ENCODE measurements at places on chromosomes 3 and 15. TPM values are rescaled to one million over a fixed set of nuclear protein-coding genes. Genes with fewer than 3 reads are reported as not detected.

Gene RAD54L2
- 32.2 TPM for total RNA-seq

Gene PLXND1
- 114 TPM for total RNA-seq

Gene GP5
- total RNA-seq, result 1.1 TPM

Gene LMCD1
- total RNA-seq, result 65.8 TPM

Gene DUT
- 67.7 TPM for total RNA-seq

Gene GRIP2
- 9.1 TPM for total RNA-seq

Gene GOLGA8G
- not detected for total RNA-seq

Gene TMCO5A
- total RNA-seq, result not detected

Gene NR2F2
- 27.2 TPM for total RNA-seq

Gene LIPC
- 0.55 TPM for total RNA-seq

Gene COPG1
- 122 TPM for total RNA-seq

Gene LEKR1
- total RNA-seq, result 4.5 TPM

Gene ZNF621
- total RNA-seq, result 21.1 TPM

Gene ALDH1A3
- 143 TPM for total RNA-seq

Gene FBN1
- total RNA-seq, result 322 TPM

Gene ALPK3
- total RNA-seq, result 11.1 TPM

Gene ZNF80
- total RNA-seq, result not detected

Gene WDR93
- 0.66 TPM for total RNA-seq

Gene VEPH1
- total RNA-seq, result 10.5 TPM
